ENCODE measurements at places on chromosomes 3 and 15.

- DNase-seq: peak; percentile 6
These were observed 30.2 kb upstream of the CHMP2B start for GRCh38 chr3:87196879-87197278.

- DNase-seq: no peak
These were observed 274.0 kb upstream of the TGFBR2 start for GRCh38 chr3:30332196-30333021.

GRCh38 chr3:189999718-190000117 is 121.0 kb downstream of the P3H2 start:
- no peak for DNase-seq

DNA sequence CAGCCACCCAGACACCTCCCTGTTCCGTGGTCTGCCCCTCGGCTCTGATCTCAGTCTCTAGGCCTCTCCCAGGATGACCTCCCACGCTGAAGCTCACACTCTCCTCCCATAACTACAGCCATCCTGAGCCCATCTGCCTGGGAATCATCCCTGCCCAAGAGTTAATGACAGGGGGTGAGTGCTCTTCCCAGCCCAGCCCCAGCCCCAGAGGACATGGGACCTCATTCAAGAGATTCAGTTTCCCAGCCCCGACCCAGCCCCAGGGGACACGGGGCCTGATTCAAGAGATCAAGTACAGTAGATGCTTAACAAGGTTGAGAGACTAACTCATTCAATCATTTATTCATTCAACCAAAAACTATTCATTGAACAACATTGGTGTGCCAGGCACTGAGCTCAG is 272.0 kb downstream of the XXYLT1 start:
- DNase-seq: no peak

- DNase-seq: no peak
These were observed 9.3 kb downstream of the BDH1 start for GRCh38 chr3:197546307-197547085.

GRCh38 chr15:20340931-20341661 is 200.5 kb downstream of the GOLGA6L6 start:
- no peak for DNase-seq

DNA sequence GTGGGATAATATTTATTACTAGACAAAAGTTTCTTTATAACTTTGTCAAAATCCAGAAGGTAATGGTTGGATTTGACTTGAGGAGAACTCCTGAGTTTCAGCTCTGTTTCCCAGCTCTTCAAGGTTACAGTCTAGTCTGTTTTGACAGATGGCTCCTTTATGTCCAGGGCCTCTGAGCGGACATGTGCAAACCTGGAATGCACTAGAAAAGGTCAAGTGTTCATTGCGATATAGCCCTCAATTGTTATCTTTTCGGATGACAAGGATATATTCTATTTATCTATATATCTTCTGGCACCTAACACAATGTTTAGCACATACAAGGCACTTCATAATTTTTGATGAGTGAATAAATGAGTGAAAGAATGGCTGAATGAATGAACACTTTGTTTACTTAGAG is 513.2 kb upstream of the GOLIM4 start:
- DNase-seq: no peak

- DNase-seq: no peak
These were observed 444.0 kb downstream of the OTOL1 start for GRCh38 chr3:161940621-161940965.

- DNase-seq: peak; percentile 69
These were observed 9.0 kb upstream of the LRRFIP2 start for GRCh38 chr3:37183375-37183831.

DNA sequence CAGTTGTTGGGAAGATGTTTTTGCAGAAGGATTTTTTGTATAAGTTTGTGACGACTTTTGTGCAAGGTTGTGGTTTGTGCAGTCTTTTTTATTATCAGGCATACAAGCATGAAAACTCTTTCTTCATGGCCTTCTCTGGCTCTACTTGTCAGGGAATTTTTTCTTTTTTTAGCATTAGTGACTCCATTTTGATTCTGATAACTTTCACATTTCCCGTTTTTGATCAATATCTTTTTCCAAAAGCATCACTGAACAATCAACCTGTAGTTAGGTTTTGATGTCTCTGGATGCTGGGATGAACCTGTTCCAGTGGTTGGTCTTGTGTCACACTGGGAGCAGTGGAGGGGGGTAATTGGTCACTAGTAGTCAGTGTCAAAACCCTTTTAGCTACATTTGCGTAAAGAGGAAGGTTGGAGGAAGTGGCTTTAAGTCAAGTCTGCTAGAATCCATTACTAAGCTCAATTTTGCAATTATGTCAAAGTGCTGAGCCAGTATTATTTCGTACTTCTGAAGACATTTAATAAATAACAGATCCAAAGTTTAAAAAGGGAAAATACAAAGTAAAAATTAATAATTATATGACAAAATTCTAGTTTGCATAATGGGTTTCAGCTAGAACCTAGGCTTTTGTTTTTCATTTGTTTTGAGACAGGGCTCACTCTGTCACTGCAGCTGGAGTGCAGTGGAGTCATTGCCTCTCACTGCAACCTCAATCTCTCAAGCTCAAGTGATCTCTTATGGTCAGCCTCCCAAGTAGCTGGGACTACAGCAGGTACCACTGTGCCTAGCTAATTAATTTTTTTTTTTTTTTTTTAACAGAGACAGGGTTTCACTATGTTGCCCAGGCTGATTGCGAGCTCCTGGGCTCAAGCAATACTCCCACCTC is 18.8 kb upstream of the CFAP161 start:
- no peak for DNase-seq

- no peak for DNase-seq
These were observed 116.4 kb downstream of the GREM1 start for GRCh38 chr15:32834156-32834555.

- DNase-seq: peak; percentile 74
These were observed 152.7 kb downstream of the IL20RB start for GRCh38 chr3:137110392-137110996.

GRCh38 chr15:67091071-67091979 is 25.9 kb downstream of the SMAD3 start:
- no peak for DNase-seq

GRCh38 chr3:46090161-46090591 is 62.9 kb upstream of the XCR1 start:
- DNase-seq: no peak

- no peak for DNase-seq
These were observed 51.6 kb upstream of the NR2E3 start for GRCh38 chr15:71758711-71759110.

GRCh38 chr3:84961521-84962255 is 2.9 kb downstream of the CADM2 start:
- DNase-seq: no peak

DNA sequence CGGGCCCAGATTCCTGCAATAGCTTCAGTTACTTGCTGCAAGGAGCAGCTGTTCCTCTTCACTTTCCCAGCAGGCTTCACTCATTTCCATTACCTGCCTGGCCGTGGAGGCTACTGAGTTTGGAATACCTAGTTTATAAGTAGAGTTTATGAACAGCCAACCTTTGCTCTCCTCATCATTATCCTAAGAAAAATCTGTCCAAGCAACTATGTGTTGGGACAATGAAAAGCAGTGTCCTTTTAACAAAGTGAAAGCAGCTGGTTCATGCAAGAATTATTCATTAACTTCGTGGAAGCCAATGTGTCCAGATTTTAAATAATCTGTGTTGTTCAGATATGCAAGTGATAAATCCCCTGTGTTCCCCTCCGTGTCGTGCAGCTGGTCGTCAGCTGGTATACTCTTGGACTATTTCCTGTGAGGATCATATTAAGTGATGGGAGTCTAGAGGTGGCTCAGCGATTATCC is 39.3 kb upstream of the SSR3 start:
- no peak for DNase-seq
